Effector memory CD8-positive, alpha-beta T cell (primary cell): ENCODE measurements at places on chromosomes 7 and 10.

DNA sequence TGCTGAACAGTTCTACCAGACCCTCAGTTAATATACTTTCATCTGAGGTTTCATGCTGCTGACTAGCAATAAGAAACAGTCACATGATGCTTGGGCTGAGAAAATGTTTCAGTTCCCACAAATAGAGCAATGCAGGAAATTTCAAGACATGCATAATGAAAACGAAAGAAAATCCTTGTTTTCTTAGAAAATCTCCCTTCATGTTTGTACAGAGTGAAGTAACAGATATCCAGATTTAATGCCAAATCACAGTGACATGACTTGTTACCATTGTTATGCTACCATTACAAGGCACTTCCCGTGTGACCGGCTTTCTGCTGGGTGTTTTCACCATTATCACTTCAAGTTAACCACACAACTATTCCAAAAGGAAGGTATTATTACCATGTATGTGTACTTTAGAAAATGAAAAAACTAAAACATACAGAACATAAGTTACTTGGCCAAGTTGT lies 121.7 kb downstream of the DOCK4 start:
- DNase-seq = no peak

DNA sequence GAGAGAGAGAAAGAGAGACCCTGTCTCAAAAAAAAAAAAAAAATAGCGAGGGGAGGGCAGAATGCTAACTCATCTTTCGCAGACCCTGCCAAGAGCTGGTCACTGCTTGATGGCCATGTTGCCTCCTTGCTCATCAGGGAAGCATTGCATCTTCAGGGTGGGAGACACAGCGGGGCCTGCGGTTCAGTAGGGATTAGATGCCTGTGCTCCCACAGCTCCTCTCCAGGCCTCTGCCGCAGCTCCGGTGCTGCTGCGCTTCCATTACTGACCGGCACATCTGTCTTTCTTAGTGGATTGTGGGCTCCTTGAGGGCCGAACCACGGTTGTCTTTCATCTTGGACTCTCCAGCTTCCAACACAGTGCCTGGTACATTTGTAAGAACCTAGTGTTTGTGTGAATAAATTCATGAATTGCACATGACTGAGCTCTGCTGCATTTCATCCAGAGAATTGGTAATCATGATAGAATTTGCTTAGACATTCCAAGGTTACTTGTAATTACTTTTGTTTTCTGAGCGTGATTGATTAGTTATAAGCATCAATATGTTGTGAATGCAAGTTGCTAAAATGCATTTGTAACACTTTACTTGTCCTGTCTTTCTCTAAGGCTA lies 16.8 kb downstream of the HK1 start:
- DNase-seq = no peak

DNA sequence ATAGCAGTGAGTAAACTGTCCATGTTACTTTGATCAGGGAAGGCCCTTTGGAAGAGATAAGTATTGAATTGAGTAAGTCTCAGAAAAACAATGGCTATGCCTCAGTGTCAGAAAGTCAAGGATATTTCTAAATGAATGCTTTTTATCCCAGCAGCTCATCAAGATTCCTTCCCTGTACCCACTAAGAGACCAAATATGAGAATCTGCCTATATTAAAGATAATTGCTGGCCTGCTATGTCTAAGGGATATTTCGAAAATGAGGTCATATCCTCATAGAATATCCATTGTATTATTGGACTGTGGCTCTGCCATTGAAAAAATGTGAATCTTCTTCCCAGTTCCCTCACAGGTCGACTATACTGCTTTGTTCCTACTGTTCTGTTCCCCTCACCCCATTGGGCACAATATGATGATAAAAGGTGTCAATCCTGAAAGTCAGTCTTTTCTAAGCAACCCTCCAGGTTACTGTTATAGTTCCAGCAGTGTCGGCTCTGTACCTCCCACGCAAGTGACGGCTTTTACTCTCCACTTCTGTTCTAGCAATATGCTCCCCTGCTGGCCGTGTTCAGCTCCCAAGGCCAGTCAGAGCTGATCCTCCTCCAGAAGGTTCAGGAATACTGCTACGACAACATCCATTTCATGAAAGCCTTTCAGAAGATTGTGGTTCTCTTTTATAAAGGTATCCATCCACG lies 51.7 kb downstream of the BZW2 start:
- DNase-seq = no peak

GRCh38 chr7:158143196-158144120 lies 444.2 kb downstream of the PTPRN2 start:
- DNase-seq = no peak

- peak; percentile 38 for DNase-seq
Measured at GRCh38 chr7:117127585-117128168, 174.4 kb downstream of the ST7 start.

DNA sequence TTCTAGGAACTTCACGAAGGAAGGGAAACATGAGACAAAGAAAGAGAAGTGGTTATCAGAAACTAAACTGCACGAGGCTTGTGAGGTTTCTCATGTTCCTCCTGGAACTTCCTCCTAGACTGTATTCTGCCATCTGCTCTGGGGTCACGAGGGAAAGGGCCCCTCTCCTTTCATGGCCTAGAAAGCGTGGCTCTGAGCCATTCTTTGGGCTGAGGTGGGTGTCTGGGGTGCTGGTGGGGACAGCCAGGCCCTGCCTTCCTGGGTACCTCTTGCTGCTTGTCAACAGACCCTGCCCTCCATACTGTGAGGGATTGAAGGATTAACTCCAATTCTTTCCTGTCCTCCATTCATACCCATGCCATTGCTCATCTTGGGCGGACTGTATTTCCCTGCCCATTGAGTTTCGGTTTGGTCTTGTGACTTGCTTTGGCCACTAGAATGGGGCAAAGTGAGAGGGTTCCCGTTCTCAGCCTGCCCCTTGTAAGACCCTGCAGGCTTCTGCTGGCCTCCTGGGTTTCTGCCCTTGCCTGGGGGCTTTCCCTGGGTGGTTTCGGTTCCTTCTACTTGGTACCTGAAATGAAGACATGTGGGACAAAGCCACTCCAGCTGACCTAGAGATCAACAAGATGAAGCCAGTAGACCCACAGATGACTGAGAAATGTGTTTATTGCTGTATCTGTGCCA lies 14.9 kb upstream of the GIMAP8 start:
- DNase-seq = no peak

DNA sequence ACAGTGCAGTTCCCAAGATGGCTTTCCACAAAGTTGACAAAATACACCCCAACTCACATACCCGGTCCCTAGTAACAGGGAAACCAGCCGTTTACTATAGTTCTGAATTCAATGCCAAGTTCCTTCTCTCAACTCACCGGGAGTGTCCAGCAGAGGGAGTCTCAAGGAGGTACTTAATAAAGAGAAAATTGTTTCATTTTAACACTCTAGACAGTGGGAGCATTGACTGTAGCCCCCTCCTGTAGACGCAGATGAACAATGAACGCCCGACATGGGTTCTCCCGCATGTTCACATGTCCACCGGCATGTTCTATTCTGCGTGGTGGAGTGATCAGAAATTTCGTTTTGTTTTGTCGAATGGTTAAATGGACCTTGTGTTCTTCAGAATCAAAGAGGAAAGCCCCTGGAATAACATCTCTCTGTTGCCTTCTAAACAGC lies 1.9 kb downstream of the HIPK2 start:
- peak; percentile 45 for DNase-seq

- DNase-seq = no peak
Measured at GRCh38 chr10:47388879-47389278, 4.8 kb upstream of the ZNF488 start.

DNA sequence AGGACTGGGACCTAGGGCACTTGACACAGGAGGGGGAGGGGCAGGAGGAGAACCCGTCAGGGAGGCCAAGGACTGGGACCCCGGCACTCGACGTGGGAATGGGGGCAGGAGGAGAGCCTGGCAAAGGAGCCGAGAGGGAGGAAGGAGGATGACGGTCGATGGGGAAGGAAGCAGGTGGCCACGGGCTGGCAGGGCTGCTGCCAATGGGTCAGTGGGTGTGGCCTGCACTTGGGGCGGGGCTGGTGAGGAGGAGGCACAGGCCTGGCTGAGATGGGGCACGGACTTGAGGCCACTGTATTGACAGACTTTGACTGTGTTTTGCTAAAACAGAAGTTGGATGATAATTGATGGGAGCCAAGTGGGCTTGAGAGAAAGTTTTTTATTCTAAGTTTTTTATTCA lies 68.9 kb downstream of the RBM33 start:
- DNase-seq = no peak

DNA sequence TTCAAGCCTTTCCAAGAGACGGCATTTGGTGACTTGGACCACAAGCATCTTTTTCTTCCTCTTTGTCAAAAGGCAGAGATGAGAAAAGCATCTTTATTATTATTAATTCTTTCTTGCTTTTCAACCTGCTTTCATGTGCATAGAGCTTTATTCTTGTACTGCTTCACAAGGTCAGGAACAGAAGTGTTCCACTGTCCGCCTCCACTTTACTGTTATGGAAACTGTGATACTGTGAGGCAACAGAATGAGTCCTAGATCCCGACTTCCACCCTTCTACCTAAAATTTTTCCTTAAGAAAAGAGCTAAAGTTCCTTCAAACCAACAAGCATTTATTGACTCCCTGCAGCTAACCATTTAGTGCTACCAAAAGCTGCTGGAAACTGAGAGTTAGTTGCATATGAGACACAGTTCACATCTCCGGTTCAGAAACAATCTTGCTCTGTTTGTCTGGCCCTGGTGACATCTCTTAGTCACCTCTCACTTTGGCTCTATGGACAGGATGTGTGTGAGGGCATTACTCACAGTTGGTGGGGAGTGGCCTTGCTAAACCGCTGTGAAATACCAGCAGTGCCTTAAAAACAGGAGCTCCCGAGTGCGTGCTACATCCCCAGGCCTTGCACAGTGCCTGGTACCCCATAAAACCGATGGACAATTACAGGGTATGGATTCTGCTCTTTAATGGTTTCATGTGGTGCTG lies 77.1 kb upstream of the TRIL start:
- DNase-seq = no peak

- DNase-seq = no peak
Measured at GRCh38 chr10:49311555-49312236, 12.7 kb downstream of the C10orf71 start.

GRCh38 chr10:650886-651615 lies 38.4 kb downstream of the DIP2C start:
- DNase-seq = no peak

DNA sequence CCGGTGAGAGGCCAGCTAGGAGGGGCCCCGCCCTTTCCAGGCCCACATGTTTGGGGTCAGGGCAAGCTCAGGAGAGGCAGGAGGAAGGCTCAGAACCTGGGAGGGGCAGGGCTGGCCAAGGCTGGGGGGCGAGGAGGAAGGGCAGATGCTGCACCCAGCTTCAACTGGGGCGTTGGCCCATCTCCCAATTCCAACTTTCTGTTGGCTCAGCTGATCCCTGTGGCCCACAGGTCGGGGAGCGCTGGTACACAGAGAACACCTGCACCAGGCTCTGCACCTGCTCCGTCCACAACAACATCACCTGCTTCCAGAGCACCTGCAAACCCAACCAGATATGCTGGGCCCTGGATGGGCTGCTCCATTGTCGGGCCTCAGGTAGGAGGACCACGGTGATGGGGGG lies 40.1 kb downstream of the ZAN start:
- DNase-seq = no peak

DNA sequence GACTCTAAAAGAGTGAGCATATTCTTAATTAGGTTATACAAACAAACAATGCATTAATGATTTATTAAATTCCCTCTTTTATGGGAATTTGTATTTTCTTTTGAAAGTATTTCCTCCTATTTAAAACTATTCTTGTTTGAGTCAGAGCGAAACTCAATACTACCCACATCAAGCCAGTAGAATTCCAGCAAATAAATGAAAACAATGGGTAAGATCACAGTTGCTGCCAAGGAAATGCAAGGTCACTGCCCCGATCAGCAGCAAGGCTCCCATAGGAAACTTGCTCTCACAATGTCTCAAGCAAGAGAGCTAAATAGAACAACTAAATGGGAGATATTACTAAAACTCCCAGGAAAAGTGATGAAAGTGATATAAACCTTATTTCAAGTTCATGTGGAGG lies 206.3 kb downstream of the THSD7A start:
- DNase-seq = no peak

GRCh38 chr10:29591651-29591968 lies 43.2 kb downstream of the SVIL start:
- DNase-seq = no peak

GRCh38 chr7:94001396-94001795 lies 2.8 kb downstream of the BET1 start:
- no peak for DNase-seq

GRCh38 chr10:118730756-118731456 lies 23.9 kb downstream of the CACUL1 start:
- DNase-seq = no peak

GRCh38 chr10:59980356-59980755 lies 74.0 kb upstream of the CCDC6 start:
- DNase-seq = no peak

GRCh38 chr7:14389181-14389591 lies 399.7 kb upstream of the ETV1 start:
- no peak for DNase-seq

DNA sequence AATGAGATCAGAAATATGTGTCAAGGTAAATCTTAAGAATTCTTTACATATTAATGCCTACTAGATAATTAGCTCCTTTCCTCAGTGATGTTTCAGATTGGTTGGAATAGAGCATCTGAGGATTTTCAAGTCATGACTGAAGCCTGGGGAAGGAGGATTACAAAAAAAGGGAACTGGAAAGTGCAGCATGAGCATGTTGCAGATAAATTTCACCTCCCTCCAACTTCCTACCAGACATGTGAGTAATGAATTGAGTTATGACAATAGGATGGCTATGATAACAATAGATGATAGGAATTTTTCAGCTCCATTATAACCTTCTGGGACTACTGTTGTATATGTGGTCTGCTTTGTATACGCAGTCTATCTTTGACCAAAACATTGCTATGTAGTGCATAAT lies 104.2 kb upstream of the RAB18 start:
- DNase-seq = no peak

GRCh38 chr10:115879372-115880089 lies 393.5 kb downstream of the GFRA1 start:
- DNase-seq = no peak

DNA sequence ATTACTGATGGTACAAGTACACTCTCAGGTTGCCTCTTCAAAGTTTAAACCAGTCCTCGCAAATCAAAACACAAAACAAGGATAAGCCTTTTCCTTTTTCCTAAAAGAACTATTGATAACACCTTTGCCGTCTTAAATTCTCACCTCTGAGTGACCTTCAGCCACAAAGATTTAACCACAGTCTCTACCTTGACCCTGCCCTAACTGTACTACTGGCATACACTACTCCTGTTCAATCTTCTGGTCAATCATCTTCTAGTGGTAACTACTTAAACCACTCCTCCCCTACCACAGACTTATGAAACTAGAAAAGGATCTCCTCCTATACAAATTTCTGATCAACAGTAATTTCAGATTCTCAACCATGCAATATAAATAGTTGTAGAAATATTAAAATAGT lies 15.1 kb downstream of the UPF2 start:
- DNase-seq = no peak

- DNase-seq = no peak
Measured at GRCh38 chr10:31949266-31949665, 20.6 kb upstream of the ARHGAP12 start.

GRCh38 chr10:121927318-121927840 lies 452 bp downstream of the ATE1 start:
- no peak for DNase-seq
